ENCODE measurements at places on chromosomes 2 and 18. TPM values are rescaled to one million over a fixed set of nuclear protein-coding genes. Genes with fewer than 3 reads are reported as not detected.

ASPRV1 gene
- total RNA-seq: under 0.01 TPM

TNFAIP6 gene
- 13.2 TPM for total RNA-seq

PTPRN gene
- 0.86 TPM for total RNA-seq

GMCL1 gene
- total RNA-seq: 6.8 TPM

SERPINB3 gene
- total RNA-seq: not detected

DNAJC5G gene
- not detected for total RNA-seq

IMMT gene
- total RNA-seq: 66.0 TPM

PLCD4 gene
- total RNA-seq: 2.2 TPM

CLASP1 gene
- total RNA-seq: 58.3 TPM

CNRIP1 gene
- total RNA-seq: 25.1 TPM

RUFY4 gene
- total RNA-seq: not detected
